ENCODE measurements at places on chromosomes 11 and 22.

DNA sequence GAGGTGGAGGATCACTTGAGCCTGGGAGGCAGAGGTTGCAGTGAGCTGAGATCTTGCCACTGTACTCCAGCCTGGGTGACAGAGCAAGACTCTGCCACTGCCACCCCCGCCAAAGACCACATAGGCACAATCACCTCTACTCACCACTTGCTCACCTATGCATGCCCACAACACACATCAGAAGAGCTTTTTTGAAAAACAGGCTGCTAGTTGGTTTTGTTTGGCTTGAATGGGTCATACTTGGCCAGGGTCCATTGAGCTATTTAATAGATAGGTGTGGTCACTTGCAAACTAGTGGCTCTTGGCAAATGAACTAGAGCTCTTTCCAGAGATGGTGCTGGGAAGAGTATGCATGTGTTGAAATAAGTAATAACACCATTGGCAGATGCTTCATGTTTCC lies 80.1 kb downstream of the EMSY start:
- DNase-seq = no peak

DNA sequence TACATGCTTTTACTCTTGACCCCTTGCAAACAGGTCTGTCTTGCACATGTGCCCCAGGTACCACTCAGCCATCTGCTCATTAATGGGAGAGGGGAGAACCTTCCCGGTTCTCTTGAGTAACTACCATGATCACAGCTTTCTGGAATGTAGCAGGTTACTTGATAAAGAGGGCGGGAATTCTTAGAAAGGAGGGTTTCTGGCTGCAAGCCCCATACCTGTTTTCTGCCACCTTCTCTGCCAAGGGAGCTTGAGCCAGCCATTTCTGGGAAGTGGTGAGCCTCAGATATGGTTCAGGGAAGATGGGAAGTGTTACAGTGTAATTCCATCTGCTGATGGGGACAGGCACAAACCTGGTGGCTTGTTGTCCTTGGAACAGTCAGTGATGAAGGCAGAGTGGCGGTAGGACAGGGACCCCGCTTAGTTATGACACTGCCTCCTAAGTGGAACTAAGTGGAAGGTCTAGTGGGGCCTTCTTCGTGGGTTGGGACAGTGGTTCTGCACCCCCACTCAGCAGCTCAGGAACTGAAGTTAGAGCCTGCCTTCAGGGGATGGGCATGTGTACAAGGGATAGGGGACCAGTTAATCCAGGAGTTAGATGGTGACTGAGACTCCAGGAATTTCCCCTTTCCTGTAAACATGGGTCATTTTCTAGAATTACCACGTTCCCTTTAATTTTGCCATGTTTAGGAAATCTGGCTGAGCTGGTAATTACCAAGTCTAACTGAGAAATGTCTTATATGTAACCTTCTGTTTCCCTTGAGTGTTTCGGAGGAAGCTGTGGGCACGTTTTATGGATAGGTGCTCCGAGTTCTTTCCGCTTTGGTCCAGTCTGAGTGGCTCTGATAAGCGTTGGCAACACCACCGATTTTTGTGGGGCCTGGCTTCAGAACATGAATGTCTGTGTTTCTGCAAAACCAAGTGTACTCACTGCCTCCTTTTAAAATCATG lies 35.3 kb downstream of the BCR start:
- peak; percentile 57 for DNase-seq

GRCh38 chr11:35930466-35930865 lies 13.4 kb upstream of the LDLRAD3 start:
- no peak for DNase-seq

GRCh38 chr11:13109616-13110015 lies 100.5 kb downstream of the RASSF10 start:
- no peak for DNase-seq

DNA sequence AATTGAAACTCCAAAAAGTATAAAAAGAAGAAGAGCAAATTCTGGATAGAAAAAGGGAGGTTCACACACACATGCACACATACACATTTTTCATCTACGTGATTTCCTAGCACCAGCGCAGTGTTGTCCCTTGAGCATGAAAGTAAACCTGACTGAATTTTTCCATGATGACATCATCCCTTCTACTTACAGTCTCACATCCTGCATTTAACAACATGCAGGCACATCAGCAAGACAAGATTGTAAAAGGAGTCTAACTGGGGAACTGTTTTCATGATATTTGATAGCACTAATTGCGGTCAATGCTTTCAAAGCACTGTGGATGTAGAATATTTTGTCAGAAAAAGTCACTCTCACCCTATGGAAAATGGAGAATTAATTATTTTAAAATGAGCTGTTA lies 36.6 kb downstream of the GAS2 start:
- DNase-seq = no peak

DNA sequence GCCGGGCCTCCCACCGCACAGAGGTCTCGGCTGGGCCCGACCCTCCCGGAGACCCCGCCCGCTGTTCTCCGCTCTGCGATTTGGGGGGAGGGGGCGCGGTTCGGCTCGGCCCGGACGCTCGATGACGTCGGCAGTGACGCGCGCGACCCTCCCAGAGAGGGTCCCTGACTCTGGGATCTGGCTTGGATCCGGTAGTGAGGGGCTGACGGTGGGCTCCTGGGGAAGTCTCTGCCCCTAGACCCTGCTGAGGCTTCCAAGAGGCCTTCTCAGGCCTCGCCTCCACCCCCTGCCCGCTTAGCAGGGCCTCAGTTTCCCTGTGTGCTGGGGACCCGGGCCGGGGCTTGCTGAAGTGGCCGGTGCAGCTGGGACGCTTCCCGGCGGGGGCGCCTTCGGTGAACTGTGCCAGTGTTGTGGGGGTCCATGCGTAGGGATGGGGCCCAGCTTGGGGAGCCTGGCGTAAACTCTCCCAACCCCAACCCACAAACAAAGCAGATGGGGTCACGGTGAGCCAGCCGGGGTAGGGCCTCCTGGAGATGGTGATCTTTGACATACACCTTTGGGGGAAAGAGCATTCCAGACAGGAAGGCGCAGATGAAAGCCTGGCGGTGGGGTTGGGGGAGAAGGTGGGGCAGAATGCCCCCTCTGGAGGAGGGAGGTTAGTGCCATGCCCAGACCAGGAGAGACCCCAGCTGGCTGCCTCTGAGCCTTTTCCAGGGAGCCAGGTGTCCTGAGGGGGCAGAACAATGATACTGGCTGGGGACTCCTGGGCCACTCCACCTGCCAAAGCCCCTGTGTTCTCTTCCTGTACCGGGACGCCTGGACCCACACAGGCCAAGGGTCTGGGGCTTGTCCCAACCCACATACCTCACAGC lies 1.0 kb downstream of the B4GALNT4 start:
- DNase-seq = no peak

GRCh38 chr11:9758637-9759518 lies 95.0 kb downstream of the SWAP70 start:
- DNase-seq = peak; percentile 92

- DNase-seq = no peak
These were observed 26.9 kb upstream of the LDHA start for GRCh38 chr11:18367431-18367830.

DNA sequence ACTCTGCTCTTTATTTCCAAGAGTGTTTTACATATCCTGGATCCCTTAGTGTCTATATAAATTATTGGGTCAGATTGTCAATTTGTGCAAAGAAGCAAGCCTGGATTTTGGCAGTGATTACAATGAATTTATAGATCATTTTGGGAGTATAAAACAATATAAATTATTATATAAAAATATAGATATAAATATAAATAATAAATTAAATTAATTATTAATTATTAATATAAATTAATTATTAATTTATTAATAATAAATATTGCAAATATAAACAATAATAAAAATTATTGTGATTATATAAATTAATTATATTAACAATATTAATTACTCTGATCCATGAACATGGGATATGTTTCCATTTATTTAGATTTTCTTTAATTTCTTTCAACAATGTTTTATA lies 32.5 kb downstream of the RTL6 start:
- no peak for DNase-seq

- no peak for DNase-seq
These were observed 339.7 kb downstream of the BRD1 start for GRCh38 chr22:49487950-49488349.

DNA sequence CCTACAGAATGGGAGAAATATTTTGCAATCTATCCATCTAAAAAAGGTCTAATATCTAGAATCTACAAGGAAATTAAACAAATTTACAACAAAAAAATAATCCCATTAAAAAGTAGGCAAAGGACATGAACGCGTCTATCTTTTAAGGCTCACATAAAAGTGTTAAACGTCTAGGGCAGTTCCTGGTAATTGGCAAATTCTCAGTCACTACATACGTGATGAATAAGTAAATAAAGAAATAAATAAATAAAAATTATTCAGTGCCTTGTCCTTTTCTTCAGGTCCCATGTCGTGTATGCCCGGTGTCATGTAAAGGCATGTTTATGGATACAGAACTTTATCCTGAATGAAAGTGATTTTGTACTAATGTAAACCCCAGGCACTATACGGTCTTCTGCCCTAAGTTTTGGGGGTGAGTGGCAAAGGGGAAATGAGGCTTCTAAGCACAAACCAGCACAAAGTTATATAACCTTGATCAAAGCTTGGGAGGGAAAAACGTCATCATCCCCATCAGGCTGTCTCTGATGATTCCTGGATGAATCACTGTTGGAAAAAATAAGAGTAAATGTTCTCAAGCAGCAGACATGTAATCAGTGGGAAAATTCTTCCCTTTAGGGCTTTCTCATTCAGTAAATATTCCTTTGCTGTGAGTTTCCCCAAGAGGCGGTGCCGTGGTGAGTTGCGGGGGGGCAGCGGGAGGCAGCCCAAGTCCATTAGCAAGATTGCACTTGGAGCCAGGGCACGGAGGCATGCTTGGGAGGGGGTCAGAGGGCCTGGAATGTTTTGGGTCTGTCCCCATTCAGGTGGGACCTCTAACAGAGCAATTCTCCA lies 30.4 kb upstream of the MICAL2 start:
- peak; percentile 88 for DNase-seq

GRCh38 chr11:64871492-64871891 lies 6.9 kb downstream of the EHD1 start:
- DNase-seq = no peak

DNA sequence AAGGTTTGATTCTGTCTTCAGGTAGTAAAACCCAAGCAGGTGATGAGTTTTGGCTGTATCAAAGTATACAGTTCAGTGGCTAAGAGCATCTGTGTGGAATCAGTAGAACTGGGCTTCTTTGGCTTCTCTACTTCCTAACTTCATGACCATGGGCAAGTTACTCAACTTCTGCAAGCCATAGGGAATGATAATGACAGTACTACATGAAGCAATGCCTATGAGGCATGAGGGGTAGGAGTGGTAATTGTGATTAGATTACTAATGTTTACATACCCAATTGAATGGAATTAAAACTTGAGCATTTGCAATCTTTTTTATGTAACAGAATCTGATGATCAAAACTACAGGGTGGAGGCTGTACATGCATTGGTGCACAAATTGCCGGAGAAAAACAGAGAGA lies 164.3 kb downstream of the PGR start:
- DNase-seq = no peak

- DNase-seq = peak; percentile 38
These were observed 1.7 kb downstream of the OSBPL5 start for GRCh38 chr11:3163241-3163981.

DNA sequence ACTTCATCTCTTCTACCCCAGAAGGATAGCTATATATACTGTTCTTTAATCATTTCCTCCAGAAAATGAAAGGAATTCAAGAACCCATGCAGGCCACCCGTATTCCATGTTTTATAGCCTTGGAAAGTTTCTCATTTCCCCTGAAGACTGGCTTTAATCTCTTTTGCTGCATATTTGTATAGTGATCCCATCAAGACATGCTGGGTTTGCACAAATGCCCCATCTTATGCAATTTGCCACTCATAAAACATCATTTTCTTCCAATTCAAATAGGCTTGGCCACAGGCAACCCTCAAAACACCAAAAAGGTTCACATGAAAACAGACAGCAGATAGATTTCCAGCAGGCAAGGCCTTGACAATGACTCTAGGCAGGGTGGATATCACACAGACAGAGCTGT lies 28.3 kb upstream of the APOA1 start:
- DNase-seq = no peak

DNA sequence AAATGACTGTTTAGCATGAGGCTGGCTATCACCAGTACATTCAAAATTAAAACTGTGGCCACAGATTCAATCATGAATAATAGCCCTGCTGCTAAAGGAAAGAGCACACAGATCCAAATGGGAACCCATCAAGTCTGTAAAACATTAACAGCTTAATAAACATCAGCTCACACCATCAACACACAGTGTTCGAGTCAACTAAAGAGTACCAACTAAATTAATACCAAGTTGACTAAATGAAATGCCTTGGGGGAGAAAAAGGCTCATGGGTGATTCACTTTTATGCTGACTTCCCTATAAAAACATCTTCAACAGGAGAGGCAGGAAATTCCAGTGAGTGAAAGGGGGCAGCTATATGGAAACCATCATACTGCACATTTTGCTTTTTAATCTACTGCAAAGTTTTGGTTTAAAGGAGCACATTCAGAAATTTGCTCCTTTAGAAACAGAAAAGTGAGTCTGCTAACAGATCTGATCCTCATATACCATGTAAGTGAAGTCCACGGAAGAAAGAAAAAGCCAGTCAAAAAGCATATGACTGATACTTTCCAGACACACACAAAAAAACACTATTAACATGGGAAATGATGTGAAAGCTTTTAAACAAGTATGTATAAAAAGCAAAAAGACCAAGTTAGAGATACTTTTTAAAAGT lies 16.3 kb downstream of the LGR4 start:
- no peak for DNase-seq

GRCh38 chr22:22669093-22669492 lies 24.7 kb downstream of the GGTLC2 start:
- DNase-seq = no peak

DNA sequence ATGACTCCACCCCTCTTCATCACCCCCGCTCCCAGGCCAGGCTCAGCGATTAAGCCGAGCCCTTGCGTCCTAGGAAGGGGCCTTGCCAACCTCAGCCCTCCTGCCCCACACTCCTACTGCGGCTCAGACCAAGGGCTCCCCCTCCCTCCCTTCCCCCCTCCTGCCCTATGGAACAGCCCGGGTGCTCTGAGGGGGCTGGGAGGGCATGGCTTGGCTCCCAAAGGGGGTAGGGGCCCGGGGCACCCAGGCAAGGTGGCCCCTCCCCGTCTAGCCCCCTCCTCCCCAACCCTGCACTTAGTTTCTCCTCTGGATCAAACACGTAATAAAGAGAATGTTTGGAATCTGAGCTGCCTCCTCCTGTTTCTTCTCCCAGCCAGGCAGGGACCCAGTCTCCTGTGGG lies 6.3 kb downstream of the RCOR2 start:
- no peak for DNase-seq

DNA sequence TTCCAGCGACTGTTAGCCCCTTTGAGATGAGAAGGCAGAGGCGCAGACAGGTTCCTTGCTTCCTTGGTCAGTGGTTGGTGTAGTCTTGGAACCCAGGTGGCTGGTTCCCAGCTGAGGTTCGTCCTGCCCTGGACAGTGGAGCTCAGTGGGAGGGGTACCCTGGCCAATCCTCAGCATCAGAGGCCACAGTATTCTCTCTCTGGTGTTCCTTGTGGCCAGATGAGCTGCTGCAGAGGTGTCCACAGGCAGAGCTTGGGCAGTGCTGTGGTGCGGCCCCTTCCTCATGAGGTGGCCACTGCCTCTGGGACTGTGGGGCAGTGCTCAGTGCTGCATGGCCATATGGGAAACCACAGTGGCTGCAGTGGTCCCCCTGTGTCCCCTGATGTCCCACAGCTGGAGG lies 61.8 kb downstream of the CTTN start:
- peak; percentile 9 for DNase-seq

- DNase-seq = no peak
These were observed 83.9 kb downstream of the OTOG start for GRCh38 chr11:17630936-17631335.

- no peak for DNase-seq
These were observed 5.3 kb downstream of the ADA2 start for GRCh38 chr22:17213976-17214375.

Measured in aorta (tissue), 5 donors.